ENCODE measurements at places on chromosomes 2 and 18.

- no peak for DNase-seq
Measured at GRCh38 chr18:58443671-58444070, 185.2 kb downstream of the ALPK2 start.

DNA sequence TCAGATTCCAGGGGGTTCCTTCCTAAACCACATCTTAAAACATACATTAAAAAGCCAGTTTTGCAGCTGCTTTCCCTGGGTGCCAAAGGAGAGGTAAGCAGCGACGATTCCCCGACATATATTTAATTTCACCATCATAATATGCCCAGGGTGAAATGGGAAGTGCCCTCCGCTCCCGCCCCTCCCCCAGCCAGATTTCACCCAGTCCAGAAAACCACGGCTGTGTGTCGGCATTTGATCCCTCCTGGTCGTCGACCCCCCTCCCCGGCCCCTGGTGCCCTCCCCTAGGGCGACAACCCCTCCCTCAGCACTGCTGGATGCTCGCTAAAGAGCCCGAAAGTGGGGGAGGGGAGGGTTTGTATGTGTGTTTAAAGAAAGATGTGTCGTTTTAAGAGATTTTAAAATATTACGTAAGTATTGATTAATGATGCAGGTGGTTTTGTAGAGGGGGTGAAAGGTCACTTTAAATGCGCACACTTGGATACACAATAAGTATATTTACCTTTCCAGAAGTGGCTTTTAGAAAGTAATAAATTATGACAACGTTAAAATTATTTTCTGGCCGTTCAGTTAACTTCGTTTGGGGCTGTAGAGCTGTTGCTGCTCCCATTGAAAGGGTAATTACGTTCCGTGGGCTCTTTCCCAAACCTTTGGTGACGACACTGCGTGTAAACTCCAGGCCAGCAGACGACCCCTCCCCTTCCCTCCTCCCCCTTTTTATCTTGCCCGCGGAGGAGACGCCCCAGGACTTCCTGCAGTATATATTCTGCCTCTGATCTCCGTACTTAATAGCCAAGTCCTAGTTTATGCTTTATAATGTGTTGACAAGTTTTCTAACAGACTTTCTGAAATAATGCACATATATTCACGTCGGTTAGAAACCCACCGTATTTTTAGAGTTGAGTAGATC is 3.4 kb upstream of the BCL11A start:
- peak; percentile 64 for DNase-seq

DNA sequence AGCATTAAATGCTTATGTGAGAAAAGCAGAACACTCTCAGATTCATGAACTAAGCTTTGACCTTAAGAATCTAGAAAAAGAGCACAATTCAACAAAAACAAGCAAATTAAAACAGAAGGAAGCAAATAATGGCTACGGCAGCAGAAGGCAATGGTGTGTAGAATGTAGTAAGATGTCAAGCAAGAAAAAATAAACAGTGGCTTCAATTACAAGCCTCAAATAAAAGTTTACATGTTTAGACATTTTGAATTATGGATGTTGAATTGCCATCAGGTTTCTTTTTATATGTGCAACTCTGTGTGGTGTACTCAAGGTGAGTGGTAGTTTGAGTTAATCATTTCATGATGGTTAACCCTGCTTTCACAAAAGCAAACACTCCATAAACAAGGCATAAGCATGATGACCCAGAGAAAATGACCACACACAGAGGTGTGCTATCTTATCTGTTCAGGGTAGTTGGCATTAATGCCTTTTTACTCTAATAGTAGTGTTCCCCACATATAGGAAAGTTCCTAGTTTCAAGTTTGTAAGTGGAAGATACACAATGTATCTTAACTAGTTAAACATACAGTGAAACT is 207.1 kb downstream of the FIGN start:
- DNase-seq, result no peak

DNA sequence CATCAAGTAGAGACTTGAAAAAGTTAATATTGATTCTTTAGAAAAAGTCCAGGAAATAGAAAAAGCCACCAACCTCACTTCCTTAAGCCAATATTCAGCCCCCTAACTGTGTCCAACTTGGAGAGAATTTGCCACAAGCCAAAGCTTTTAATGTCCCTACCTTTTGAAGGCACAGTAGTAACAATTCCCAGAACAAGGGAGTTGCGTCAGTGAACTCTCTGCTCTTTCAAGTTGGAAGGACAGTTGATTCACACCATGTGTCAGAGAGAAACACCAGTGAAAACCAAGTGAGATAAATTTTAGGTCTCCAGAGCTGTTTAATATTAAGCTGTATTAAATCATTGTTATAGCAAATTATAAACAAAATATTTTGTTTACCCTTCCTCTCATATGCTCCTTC is 66.1 kb downstream of the EXOC6B start:
- DNase-seq, result no peak

DNA sequence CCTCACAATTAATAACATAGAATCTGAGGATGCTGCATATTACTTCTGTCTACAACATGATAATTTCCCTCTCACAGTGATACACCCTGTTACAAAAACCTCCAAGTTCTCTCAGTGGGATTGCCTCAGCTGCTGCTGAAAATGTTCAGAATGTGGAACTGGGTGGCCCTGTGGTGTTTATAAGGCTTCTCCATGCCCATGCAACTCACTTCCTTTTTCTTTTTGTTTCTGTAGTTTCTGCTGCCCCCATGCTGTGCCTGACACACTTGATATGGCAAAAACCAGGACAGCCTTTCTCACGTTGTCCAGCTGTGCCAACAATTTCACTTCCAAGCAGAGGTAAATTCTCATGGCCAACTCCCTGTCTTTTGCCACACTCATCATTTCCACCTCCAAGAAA is 206.2 kb downstream of the RPIA start:
- DNase-seq, result peak; percentile 3

GRCh38 chr2:196182439-196183171 is 11.2 kb upstream of the STK17B start:
- DNase-seq, result no peak

GRCh38 chr2:177989029-177989885 is 83.3 kb downstream of the PDE11A start:
- DNase-seq, result no peak

DNA sequence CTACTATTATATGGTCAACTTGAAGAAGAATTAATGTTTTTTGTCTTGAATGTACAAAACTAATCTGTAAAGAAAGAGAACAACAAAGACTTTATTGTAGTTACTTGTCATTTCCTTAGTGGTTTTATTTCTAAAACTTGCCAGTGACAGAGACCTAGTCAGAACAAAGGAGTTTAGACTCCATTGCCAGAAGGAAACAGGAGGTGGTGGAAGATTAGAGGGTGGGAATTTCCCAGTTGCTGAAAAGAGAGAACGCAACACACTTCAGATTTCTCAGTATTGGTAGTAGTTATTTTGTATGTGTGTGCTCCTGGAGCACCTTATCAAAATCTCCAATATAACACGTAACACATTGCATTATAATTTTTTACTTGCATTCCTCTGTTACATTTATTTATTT is 81.4 kb downstream of the CDCA7 start:
- no peak for DNase-seq

DNA sequence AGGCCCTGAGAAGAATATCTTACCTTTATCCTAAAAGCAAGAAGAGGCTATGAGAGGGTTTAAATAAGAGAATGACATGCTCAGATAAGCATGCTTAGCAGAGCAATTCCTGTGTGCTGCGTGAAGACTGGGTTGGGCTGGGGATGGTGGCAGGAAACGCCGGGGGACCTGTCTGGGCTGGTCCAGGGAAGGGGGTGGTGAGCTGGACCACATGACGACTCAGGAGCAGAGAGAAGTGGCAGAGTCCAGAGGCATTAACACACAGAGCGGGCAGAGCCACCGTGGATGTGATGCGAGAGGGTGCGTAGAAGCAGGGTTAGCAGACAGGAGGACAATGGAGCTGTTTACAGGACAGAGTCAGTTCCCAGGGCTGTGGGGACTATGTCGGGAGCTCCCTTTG is 84.5 kb downstream of the ZBTB7C start:
- DNase-seq, result no peak

GRCh38 chr2:238113611-238114010 is 13.5 kb downstream of the ESPNL start:
- no peak for DNase-seq

DNA sequence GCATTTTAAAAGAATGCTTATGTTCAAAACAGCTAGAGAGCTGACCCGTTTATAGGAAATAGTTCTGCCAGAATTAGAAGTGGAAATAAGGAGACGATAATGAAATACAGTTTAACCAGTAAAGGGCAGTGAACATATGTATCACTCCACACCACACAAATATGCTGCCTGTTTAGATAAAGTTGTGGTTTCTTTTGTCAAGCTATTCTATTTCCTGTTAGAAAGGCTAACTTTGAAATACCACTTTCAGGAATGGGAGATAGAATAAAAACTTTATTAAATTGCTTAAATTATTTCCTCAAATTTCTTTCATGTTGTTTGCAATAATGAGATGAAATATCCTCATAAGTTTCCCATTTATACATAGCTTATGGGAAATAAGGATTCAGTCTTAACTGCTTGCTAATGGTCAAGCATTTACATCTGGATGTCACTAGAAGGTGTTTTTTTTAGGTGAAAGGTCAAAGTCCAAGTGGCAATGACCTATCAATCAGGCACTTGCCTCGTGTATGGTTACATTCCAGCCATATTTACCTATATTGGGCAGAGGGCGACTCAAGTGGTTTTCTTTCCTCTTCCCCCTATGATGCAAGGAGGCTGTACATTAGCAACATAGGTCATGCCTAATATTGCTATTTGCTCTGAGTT is 148.9 kb downstream of the ZEB2 start:
- peak; percentile 95 for DNase-seq

Measured in OCI-M1 (cell line).